NCI-H2107 (cell line): ENCODE measurements at places on chromosomes 13 and 19.

DNA sequence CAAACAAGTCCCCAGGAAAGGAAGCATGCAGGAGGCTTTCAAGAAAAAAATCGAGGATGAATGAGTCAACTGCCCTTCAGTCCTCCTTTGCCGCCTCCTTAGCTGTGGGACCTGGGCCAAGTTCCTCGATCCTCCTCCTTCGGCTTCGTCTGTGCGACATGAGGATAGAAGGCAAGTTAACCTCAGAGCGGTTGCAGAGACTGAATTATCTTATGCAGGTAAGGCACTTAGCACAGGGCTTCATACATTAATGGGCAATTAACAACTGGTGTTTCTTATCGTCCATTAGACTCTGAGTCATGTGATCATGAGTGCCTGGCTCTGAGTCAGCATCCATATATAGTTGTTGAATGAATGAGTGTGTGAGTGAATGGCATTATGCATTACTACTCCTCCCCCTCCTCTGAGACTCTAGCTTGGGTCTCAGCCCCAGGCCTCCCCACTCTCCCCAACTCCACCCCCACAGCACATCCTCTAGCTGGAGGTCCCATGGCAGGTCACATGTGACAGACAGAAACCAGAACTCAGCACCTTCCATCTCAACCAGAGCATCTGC, 1.6 kb upstream of the TTC9B start:
- no peak for DNase-seq

GRCh38 chr19:10566658-10567410, 1.0 kb upstream of the KRI1 start:
- DNase-seq: no peak

- DNase-seq: no peak
Observed at GRCh38 chr13:46553521-46553885, 533 bp downstream of the LRCH1 start.

- DNase-seq: peak; percentile 13
Observed at GRCh38 chr13:111431206-111431605, 110.8 kb downstream of the TEX29 start.

GRCh38 chr19:14048443-14049153, 13.3 kb downstream of the PALM3 start:
- no peak for DNase-seq

- DNase-seq: no peak
Observed at GRCh38 chr13:29073755-29074154, 253.6 kb downstream of the MTUS2 start.

DNA sequence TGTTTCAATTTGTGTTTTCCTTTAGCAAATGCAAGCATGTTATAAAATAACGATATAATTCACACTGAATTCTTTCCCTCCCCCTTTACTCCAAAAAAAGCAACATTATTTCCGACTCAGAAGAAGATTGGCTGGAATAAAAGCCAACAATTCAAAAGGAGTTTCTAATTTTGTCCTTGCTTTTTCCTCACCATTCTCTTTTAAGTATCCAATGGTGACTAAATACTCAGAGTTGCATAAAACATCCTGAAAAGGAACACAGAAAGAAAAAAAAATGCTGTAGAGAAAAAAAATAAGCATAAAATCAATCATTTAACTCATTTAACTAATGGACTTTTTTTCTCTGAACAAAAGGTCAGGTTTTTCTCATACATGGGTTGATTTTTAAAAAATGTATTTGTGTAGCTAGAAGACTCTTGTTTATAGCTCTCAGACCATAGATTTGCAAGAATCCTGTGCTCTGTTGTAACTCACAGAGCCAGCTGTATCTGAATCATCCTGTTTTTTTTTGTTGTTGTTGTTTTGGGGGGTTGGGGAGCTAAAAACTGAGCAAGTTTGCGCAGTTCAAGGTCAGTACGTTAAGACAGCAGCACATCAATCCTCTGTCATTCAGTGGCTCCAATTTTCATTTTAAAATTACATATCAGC, 108.1 kb downstream of the PCDH17 start:
- no peak for DNase-seq

GRCh38 chr13:46211116-46211482, 629 bp upstream of the LRRC63 start:
- DNase-seq: no peak

DNA sequence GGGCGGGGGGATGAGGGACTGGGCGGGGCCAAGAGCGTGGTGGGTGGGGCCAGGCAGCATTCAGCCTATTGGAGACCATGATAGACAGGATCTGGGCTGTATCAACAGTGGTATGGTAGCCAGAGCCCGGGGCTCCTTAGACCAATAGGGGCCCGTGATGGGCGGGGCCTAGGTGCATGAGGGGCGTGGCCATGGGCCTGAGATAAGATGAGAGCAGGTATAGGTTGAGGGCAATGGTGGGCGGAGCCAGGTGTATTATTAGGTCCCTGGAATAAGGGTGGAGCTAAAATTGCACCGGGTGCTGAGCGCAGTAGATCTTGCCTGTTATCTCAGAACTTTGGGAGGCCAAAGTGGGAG, 5.3 kb downstream of the ABCA7 start:
- DNase-seq: no peak

DNA sequence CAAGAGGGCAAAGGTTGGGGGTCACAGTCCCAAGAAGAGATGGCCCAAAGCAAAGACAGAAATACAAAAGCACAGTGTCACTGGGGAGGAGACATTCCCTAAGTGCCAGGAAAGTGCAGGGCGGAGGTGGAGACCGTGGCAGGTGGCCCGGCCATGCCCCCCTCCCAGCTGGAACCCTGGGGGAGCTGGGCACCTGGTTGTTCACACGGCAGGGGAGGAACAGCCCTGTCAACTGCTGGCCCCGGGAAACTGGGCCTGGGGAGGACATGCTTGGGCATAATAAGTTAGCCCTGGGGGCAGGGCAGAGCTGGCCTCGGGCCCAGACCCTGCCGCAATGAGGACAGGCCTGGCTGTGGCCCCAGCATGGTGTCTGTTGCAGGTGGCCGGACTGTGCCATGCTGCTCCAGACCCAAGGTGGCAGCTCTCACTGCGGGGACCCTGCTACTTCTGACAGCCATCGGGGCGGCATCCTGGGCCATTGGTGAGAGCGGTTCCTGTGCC, 7.4 kb downstream of the HPN start:
- no peak for DNase-seq

GRCh38 chr19:17347361-17347760, 10.0 kb downstream of the GTPBP3 start:
- DNase-seq: no peak

- DNase-seq: no peak
Observed at GRCh38 chr13:60617991-60618733, 221.1 kb downstream of the TDRD3 start.

- DNase-seq: no peak
Observed at GRCh38 chr13:62583466-62583865, 1167.8 kb upstream of the PCDH20 start.

- no peak for DNase-seq
Observed at GRCh38 chr13:102386461-102386860, 15.4 kb downstream of the FGF14 start.

- no peak for DNase-seq
Observed at GRCh38 chr19:46604781-46605355, 3.7 kb downstream of the CALM3 start.

DNA sequence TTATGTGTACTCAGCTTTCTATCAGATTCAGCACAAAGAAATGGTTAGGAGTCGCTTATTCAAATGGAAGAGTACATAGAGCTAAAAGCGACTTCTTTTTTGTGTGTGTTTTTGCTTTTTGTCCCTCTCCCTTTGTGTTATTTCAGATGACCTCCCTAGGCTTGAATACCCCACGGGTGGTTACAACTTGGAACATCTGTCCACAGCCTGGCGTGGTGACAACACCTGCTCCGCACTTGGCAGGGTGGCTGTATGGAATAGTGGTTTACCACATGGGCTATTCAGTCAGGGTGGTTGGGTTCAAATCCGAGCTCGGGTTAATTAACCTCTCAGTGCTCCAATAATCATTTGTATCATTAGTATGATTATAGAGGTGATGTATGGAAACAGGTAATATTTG, 151.6 kb upstream of the FREM2 start:
- no peak for DNase-seq

DNA sequence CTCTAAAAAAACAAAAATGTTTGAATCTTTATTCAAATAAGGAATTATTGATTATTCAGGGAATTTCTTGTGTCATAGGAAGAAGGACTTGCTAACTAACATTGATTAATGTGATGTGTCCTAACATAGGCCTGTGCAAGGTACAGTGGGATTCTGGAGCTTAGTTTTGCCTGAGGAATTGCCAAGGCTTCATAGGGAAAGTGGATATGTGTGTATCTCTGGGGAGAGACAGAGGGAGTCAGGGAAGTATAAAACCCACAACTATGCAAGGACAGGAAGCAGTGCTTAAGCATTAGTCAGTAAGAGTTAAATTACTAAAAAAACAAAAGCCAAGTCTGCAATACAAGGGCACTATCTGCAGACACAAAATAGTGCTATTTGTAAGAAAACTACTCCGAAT, 59.6 kb downstream of the WDFY2 start:
- DNase-seq: no peak

- DNase-seq: no peak
Observed at GRCh38 chr13:30972888-30973377, 40.5 kb downstream of the TEX26 start.
